ENCODE measurements at places on chromosomes 1 and 21.

- DNase-seq, result no peak
Measured at GRCh38 chr1:50350868-50351267, 72.4 kb downstream of the DMRTA2 start.

DNA sequence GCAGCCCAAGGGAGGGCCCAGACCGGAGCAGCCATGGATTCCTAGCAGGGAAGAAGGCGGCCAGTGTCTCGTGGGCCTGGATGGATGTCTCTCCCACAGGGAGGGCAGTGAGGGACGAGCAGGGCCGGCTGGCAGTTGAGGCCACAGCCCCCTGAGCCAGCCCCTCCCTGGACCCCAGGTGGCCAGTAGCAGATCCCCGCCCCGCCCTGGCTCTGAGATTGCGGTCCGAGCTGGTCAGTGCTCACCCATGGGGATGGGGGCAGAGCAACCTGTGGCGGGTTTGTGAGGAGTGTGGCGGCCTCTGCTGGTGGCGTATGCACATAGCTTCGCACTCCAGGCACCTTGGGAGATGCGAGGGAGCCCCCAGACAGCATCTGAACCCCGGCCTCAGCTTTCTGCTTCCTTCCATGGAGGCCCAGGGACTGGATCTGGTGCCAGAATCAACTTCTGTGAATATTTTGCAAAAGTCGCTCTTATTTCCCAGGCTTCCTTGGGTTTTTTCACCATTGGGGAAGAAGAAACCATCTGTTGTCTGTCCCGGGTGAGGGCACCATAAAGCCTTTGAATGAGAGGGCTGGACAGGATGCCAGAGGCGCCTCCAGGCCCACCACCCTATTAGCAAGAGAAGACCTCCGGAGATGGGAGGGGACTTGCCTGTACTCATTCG, 8.4 kb upstream of the KCNN3 start:
- peak; percentile 26 for DNase-seq

DNA sequence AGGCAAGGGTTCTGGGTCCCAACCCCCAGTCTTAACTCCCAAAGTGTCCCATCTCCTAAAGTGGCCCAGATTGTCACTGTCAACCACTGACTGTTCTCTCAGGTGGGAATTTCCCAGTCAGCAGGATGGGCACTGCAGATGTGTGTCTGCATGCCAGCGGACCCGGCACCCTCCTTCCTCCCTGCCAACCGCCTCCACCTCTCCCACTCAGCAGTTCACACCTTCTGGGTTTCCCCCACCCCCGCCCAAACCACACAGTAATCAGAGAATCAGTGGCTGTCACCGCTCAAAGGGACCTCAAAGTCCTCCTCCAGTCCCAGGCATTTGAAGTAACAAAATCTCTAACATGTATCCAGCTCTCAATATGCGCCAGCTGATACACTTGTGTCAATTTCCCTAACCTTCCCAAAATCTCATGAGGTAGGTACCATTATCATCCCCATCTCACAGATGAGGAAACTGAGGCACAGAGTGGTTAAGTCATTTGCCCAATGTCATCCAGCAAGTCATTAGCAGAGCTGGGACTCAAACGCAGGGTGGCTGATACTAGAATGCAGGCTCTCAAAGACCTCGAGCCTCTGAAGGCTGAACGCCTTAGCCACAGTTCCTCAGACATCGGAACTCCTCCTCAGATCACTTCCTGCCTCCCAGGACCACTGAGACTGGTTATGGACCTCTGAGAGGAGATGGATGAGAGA, 4.8 kb downstream of the RUNX3 start:
- DNase-seq, result no peak

DNA sequence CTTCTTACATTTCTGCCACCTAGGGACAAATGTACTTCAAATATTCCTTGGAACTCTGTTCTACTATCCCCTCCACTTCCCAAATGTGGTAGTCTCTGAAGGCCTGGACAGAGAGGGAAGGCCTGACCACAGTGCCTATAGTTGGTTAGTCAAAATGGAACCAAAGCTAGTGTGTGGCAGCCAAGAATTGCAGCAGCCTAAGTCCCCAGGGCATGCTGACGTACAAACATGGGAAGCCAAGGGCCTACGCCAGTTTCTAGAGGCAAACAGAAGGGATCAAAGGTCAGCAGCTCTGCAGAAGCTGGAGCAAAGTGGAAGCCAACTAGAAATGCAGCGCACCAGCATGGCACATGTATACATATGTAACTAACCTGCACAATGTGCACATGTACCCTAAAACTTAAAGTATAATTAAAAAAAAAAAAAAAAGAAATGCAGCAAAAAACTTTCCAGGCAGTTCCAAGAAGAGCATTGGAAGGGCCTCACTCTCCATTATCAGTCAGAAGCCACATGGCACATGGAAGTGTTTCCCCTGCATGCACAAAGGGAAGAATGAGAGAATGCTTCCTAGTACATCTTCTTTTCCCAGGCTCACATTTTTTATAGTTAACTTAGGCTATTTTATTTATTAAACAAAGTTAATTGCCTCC, 39.4 kb upstream of the GADD45A start:
- no peak for DNase-seq

DNA sequence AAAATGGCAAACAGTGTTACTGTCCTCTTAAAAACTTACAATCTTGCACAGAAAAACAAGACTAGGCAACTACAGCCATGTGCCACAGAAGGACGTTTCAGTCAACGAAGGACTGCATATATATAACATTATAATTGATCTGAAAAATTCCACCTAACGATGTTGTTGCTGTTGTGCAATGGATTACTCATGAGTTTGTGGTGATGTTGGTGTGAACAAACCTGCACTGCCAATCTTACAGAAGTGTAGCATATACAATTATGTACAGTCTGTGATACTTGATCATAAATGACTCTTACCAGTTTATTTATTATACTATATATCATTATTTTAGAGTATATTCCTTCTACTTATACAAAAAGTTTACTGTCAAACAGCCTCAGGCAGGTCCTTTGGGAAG, 6.8 kb upstream of the VAMP4 start:
- no peak for DNase-seq

DNA sequence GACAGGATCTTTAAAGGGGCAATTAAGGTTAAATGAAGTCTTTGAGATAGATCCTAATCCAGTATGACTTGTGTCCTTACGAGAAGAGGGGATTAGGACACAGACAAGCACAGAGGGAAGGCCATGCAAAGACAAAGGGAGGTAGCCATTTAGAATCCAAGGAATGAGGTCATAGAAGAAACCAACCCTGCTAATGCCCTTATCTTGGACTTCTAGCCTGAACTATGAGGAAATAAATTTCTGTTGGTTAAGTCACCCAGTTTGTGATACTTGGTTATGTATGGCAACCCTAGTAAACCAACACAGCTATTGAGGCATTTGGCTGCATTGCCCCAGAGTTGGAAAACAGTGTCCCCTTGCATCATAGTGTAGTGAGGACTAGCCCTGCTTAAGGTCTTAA, 121.3 kb downstream of the MAST2 start:
- no peak for DNase-seq

DNA sequence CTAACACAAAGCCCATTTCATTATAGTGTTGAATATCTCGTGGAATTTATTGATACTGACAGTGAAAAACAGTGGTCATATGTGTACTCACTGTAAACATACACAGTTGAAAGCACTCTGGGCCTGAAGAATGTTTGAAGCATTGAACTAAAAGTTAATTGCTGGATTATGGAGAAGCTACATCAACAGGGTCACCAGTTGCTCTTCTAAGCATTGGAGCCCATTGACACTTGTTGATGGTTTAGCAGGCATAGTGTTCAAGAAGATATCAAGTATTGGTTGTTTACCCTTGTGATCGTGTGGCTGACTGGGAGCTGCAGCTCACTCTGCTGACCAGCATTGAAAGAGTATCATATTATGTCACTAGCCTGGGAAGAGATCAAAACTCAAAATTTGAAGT, 10.3 kb downstream of the ZYG11A start:
- DNase-seq, result no peak

- no peak for DNase-seq
Measured at GRCh38 chr1:118918230-118918939, 69.8 kb downstream of the TBX15 start.

DNA sequence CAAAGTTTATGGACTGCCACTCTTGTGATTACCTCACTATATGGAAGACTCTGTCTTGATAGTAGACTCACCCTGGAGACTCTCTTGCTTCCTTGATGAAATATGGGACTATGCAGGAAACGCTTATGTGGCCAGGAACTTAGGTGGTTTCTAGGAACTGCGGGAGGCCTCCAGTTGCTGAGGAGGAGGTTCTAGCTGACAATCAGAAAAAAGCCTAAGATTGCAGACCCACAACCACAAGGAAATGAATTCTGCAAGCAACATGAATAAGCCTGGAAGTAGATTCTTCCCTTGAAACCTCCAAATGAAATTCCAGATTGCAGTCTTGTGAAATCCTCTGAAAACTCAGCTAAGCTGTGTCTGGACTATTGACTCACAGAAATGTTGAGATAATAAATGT, 88.9 kb upstream of the COL11A1 start:
- no peak for DNase-seq

Measured in NCI-H510A (cell line).